ENCODE measurements at places on chromosomes 2 and 18.

DNA sequence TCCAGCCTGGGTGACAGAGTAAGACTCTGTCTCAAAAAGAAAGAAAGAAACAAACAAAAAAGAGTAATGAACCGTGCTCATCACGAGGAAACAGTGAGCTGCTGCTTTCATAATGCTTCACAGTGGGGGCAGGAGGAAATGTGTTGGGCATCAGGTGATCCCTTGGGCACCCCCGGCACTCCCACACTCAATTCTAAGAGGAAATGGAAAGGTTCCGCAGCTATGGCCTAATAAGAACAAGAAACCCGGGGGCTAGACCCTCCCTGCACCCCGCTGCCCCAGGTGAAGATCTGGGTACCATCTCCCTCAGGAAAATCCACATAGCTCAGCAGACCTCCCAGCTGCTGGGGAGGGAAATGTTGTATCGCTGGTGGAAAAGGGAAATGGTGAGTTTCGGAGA, 118.9 kb downstream of the LPIN1 start:
- DNase-seq: no peak

- DNase-seq: no peak
These were observed 412.2 kb downstream of the SPAG16 start for GRCh38 chr2:213696442-213696841.

DNA sequence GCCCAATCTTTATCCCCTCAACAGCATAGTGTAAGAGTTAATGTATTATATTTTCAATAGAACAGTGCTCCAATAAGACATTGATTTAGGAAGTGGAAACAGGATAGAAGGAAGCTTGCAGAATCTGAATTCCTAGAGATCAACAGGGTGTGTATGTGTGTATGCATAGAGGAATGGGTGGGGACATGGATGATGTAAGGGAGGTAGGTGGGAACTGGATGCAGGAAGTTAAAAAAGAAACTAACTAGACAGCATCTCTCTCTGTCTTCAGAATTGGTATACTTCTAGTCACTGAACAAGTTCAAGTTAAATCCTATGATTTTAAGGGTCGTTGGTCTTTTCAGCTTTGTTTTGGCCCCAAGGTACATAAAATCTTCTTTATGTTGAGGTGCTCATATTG, 196.6 kb downstream of the PMAIP1 start:
- no peak for DNase-seq

DNA sequence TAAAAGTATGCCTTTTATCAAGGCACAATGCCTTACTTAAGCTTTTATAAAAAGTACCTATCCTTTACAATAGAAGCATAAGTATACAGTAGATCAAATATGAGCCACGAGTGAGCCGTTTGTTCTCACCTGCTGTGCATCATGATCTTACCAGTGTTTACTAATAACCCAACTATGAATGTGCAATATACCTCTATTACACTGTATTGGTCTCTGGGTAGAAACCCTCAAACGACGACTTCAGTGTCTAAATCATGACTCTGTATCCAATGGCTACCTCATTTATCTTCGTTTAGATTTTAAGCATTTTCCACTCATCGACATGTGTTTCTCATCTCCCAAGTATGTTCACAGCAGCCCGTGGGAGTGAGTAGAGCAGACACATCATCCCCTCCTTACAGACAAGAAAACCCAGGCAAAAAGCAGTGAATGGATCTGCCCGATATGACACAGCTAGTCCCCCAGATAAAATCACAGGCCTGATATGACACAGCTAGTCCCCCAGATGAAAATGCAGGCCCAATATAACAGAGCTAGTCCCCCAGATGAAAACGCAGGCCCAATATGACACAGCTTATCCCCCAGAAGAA, 279.8 kb downstream of the TNS1 start:
- no peak for DNase-seq

DNA sequence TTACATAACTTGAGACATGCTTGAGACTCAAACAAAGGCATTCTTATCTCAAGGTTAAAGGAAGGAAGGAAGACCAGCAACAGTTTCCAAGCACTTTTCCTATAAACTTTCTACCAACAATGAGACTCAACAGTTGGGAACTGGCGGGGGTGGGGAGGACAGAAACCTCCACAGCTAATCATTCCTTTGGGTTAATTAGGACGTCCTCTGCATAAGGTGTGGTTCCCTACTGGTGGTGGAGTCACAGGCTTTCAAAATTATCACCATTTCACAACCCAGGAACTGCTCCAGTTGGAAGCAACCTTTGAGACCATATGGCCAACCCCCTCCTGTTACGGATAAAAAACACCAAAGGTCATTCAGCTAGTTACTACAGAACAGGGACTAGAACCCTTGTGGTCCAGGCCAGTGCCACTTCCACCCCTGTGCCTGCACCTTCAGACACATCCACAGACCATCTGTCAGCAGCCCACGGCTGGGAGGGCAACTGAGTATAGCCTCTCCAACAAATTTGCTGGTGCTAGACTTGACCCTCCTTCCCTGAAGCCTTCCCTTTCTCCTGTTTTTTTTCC, 30.1 kb upstream of the ATL2 start:
- DNase-seq: no peak

DNA sequence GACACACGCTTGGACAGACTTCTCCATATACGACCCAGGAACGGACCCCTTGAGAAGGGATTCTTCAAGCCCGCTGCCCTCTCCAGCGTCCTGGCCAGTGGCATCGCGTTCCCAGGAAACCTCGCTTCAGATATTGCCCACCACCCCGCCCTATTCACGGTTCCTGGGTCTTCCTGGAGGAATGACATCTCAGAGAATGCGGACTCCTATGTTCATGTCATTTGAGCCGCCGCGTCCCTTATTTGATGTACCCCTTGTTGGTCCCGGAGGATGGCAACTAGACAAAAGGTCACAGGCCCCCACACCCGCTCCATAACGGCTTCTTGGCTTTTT, 588 bp upstream of the CCDC93 start:
- no peak for DNase-seq

GRCh38 chr2:173524256-173524955, 169.7 kb downstream of the CDCA7 start:
- DNase-seq: no peak

- DNase-seq: no peak
These were observed 13.7 kb downstream of the SALL3 start for GRCh38 chr18:78993014-78993926.

GRCh38 chr2:217434180-217434975, 568.4 kb downstream of the TNS1 start:
- DNase-seq: peak; percentile 6

DNA sequence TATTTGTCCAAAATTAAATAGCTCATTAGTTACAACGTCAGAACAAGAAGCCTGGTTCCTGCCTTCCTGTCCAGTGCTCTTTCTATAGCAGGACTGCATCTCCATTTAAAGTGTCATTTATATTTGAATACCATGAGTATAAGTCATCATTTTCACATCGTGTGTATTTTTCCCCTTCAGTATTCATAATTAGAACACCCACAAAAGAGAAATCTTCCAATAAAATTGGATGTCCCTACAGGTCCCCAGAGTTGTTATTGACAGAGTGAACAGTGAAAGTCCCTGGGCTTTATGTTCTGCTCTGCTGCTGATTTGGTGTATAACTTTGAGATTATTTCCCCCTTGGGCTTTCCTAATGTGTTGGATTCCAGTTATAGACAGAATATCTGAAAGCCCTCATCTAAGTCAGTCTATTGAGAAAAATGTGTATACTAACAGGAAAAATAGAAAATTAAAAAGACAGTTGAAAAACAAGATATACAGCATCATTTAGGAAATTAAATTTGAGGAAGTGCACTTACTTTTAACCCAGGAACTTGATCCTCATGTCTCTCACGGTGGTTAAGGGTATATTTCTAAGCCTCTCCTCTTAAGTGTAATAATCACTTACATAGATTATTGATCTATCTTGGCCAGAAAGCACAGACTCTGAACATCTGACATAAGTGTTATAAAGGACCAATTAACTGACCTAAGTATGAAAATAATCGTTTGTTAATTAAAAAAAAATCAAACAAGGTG, 15.2 kb upstream of the REV1 start:
- no peak for DNase-seq

DNA sequence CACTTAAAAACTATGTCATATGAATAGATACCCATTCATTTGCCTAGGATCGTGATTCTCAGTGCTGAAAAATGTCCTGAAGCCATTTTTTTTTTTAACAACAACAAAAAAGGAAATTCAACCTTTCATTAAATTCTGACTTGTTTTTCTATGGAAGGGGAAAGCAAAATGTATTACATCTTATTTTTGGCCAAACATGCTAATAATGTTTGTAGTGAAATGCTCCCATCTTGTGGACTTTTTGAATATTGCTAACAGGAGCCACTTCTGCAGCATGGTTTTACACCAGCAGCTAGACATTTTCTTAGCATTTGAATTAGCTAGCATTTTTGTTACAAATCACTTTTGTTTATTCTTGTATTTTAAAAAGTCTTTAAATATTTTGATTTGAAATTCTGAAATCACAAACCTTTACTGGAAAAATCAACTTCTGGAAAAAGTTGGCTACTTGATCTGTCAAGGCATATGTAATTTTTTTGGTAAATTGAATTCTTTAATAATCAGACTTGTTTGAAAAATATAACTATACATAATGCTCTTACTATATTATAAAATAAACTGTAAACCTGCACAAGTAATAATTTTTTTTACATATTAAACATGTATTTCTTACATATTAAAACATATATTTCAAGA, 75.8 kb downstream of the KIDINS220 start:
- peak; percentile 11 for DNase-seq

DNA sequence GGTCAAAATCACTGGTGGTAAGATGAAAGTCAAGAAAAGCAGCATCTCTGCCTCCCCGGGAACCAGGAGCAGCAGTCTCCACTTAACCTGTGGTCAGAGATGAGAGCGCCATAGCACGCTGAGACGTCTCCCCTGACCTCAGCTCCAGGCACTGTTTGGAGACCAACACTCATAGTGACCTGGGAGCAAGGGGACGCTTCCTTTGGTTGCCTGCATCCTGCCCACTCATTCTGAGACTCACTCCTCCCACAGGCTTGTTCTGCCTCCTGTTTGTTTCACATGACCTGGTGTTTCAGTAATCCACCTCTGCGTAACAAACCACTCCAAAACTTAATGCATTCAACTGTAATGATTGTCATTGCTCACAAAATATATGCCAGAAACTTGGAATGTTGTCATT, 139.3 kb downstream of the ACOXL start:
- DNase-seq: no peak

- DNase-seq: peak; percentile 10
These were observed 21.1 kb upstream of the MALT1 start for GRCh38 chr18:58649966-58650816.

DNA sequence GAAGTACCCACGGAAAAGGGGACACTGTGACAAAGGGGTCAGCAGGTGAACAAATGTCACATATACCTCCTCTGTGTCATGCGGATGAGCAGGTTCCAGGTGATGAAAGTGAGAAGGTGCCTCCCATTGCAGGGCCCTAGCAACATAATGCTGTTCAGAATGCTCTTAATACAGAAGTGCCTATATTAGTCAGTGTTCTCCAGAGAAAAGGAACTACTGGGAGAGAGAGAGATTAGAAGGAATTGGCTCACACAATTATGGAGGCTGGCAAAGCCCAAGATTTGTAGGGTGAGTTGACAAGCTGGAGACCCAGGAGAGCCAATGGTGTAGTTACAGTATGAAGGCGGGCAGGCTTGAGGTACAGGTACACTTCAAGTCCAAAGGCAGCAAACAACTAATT, 98.1 kb upstream of the CDC42EP3 start:
- no peak for DNase-seq

DNA sequence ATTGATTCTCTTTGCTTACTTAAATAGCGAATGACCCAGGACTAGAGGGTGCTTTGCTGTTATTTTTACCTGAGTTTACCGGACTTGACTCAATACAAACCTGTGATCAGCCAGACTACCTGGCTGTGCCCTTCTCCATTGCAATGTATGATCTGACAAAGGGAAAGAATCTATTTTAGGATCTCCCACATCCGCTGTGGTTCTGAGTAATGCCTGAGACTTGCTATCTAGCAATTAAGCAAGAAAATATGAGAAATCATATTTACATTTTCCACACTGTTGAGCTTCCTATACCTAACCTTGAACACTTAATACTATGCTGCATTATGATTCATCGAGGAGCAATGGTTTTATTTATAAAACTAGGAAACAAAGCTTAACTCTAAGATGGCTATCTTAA, 215.2 kb downstream of the RAD51AP2 start:
- DNase-seq: no peak

- DNase-seq: no peak
These were observed 740 bp downstream of the SNRNP200 start for GRCh38 chr2:96304606-96305005.

GRCh38 chr18:58004317-58004716, 39.7 kb upstream of the NEDD4L start:
- DNase-seq: no peak

DNA sequence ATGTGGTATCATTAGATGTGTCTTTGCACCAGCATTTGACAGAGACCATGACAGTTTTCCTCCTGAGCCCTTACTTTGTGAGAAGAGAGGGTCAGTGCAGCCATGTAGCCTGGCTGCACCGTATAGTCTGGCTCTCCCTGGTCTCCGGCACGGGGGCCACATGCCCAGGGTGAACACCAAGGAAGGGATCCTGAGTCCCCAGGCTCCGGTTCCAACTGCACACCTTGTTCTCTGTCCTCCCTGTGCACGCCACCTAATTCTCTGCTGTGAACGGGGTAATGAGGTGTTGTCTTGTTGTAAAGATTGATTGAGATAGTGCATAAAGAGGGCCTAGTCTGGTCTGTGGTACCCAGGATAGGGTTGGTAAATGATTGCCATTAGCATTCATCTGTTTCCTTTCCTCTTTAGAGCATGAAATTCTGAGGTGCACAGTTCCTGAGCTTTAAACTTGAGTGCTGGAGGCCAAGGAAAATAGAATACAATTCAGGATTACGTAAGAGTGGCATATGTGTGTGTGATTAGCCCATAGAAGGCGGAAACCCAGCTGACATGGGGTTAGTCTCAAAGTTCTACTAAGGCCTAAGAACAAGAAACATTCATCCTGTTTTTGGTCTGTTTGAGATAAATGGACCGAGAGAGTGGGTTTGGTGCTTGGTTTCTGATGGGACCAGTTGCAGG, 55.5 kb downstream of the NCK2 start:
- DNase-seq: no peak

GRCh38 chr2:36271266-36271665, 84.3 kb upstream of the CRIM1 start:
- no peak for DNase-seq

GRCh38 chr18:48113691-48114090, 183.2 kb upstream of the SMAD2 start:
- no peak for DNase-seq

DNA sequence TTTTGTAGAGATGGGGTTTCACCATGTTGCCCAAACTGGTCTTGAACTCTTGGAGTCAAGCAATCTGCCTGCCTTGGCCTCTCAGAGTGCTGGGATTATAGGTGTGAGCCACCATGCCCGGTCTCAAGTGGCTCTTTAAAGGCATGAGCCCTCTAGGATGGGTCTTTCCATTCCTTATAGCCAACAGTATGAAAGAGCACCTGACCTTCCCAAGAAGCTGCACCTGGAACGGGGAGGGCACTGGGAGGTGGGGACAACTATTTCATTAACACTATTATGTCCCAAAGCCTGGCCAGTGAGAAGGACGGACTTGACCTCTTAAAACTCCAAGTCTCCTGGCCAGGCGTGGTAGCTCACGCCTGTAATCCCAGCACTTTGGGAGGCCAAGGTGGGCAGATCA, 149.7 kb downstream of the ZFP36L2 start:
- no peak for DNase-seq
